CD14-positive monocyte (primary cell): ENCODE measurements at places on chromosomes 13 and 19. TPM values are rescaled to one million over a fixed set of nuclear protein-coding genes. Genes with fewer than 3 reads are reported as not detected.

DNA sequence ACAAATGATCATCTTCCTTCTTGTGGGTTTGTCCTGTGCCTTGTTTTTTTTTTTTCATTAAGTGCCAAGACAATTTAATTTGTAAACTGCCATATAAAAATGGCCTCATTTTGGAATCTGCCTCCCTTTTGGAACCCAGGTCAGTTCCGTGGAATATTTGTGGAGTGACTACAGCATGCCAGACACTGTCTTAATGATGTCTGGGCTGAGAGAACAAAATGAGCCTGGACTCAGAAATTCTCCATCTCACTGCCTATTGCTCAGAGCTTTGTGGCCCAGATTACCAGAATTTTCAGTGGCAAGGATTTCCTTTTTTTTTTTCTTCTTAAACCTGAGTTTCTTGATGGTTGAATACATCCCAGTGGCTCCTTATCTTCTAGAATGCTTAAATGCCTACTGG is 340.6 kb downstream of the ENOX1 start:
- DNase-seq: no peak

LINGO3 gene
- 0.08 and 0.55 TPM in 2 replicates for polyA plus RNA-seq

DNA sequence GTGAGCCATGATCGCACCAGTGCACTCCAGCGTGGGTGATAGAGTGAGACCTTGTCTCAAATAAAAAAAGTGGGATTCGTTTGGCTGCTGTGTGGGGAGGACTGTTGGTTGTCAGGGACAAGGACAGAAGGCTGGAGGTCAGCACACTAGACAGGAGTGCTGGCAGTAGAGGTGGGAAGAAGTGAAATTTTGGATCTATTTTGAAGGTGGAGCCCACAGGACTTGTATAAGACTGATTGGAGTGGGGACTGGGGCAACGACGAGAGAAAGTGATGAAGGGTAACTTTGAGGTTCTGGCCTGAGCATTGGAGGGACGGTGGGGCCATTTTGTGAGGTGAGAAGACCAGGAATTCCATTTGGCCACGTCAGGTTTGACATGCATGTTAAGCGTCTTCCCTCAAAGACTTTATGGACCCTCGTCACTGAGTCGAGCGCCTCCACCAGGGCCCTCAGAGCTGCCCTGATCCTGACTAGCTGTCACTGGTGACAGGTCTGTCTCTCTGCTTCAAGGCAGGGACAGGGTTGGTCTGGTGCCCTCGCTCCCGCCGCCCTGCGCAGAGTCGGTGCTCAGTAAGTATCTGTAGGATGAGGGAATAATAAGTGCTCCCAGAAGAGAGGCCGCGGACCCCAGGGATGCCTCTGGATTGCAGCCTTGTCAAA is 673 bp downstream of the CTU1 start:
- DNase-seq: no peak

GRCh38 chr19:13022859-13023636 is 27.8 kb downstream of the NFIX start:
- no peak for DNase-seq

DNA sequence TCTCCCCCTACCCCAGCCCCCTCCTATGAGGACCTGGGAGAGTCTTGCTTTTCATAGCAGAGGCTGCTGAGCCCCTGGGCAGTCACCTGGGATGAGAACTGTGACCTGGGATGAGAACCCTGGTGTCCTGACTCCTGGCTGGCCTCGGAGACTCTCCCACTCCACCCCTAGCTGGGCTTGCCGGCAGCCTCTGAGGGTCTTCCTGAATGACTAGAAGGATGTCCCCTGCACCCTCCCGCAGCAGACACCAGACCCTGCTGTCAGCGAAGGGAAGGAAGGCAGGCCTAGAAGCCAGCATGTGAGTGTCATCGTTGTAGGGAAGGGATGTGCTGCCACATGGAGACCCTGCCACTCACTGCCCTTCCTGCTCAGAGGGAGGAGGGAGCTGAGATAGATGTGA is 203.4 kb upstream of the ZNF536 start:
- no peak for DNase-seq

DNA sequence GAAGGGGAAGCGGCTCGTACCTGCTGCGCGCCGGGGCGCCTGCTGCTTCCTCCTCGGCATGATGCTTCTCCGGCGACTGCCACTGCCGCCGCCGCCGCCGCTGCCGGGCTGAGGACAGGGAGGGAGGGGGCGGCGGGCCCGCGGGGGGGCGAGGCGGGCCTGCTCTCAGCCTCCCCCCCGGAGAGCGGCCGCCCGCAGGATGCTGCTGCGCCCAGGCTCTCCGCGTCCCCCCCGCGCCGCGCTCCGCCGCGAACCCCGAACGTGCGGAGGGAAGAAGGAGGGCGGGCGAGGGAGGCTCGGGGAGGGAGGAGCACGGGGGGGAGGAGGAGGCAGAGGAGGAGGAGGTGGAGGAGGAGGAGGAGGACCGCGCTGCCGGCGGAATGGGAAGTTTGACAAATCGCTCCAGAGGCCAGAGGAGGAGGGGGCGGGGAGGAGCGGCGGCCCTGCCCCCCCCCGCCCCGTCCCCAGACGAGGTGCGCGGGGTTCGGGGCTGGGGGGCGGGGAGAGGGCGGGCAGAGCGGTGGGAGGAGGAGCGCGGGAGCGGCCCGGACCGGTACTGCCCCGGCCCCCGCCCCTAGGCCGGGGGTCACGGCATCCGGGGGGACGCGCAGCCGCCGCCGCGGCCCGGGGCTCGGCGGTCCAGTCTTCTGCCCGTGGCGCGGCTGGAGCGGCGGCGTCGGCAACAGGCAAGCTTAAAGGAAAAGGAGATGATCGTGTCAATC is at the start of gene TSHZ3:
Gene TSHZ3, minus strand, starts transcription at position 277 of the 722 bp plus-strand sequence. Its CDS starts 217 bp downstream, at position 60.
- peak; percentile 71 for DNase-seq
